Stimulated activated CD4-positive, alpha-beta T cell treated with anti-CD3 and anti-CD28 coated beads, Interleukin-15, amount 100 ng/mL, for 1 hour (primary cell): ENCODE measurements at places on chromosomes 5 and 9.

DNA sequence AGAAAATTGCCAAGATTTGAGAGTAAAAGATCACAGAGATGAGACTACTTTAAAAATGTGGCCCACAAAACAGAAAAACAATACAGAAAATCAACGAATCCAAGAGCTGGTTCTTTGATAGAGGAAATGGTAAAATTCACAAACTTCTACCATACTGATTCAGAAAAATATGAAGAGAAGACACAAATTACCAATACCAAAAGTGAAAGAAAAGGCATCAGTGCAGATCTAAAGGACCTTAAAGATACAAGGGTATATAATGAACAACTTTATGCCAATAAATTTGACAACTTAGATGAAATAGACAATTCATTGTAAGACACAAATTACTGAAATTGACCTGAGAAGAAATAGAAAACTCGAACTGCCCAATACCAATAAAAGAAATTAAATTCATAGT, 24.4 kb upstream of the SLC1A1 start:
- no peak for DNase-seq

DNA sequence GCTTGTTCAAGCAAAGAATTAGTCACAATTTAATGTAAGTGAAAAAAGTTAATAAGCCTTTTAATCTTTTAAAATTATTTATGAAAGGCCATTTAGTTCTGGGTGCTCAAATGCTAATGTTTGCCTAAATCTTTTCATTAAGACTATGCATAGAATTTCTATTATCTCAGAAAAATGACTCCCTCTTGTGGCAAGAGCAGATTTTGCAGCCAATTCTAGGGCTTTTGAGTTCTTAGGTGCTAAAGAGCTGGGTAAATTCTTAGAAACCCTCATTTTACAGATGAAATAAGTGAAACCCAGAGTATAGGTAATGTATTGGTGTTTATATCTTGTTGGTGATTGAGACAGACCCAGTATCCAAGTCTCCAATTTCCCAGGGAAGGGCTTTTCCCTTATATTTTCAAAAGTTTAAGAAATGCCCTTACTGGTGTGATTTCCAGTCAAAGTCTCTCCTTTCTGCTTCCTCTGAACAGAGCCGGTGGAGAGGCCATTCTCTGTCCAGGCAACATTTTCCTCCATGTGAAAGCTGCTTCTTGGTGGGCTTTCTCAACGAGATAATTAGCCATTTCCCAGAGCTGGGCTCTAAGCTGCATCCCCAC, 24.1 kb upstream of the PCSK5 start:
- DNase-seq: no peak

DNA sequence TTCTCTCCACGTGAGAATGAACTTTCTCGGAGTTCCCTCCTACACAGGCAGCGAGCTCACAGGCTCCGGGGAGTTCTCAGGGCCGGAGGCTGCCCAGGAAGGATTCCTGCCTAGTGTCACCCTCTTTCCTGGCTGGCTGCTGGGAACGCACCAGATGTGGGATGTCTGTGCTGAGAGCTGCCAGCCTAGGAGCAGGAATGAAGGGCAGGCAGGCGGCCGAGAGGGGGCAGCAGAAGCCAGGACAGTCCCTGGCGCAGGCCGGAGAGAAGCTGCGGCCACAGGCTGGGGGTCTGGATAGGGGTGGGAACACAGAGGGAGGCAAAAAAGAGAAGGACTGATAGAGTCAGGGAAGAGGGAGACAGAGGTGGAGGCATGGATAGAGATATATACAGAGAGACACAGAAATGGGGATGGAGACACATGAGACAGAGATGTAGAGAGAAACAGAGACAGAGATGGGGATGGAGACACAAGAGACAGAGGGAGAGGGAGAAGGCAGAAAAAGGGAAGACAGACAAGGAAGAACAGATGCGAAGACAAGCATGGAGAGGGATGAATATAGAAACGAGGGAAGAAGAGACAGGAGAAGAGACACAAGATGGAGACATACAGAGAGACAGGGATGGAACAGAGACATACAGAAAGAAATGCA, 25.3 kb upstream of the ENHO start:
- peak; percentile 12 for DNase-seq

GRCh38 chr9:9945966-9946365, 666.8 kb downstream of the PTPRD start:
- no peak for DNase-seq

- no peak for DNase-seq
Measured at GRCh38 chr9:95756986-95757385, 118.5 kb upstream of the ERCC6L2 start.

DNA sequence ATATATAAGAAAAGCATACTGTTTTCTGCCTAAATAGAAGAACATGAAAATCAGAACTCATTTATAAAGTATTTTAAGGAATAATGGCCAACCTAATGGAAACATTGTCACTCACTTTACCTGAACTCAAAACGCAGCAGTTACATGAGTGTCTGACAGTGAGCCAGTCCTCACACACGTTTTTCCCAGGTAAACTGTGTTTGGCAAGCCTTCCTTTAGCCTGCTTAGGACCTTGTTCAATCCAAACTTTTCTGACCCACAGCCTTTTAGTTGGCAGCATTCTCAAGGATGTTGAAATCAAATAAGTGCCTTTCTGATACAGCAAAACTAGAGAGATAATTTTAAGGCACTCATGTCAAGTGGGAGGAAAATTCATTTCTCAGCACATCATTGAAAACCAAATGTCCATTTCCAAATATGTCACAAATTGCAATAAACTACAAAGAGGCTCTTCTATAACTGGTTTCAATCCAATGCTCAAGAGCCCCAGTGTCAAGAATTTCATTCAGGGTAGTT, 83.5 kb upstream of the SPDL1 start:
- no peak for DNase-seq

DNA sequence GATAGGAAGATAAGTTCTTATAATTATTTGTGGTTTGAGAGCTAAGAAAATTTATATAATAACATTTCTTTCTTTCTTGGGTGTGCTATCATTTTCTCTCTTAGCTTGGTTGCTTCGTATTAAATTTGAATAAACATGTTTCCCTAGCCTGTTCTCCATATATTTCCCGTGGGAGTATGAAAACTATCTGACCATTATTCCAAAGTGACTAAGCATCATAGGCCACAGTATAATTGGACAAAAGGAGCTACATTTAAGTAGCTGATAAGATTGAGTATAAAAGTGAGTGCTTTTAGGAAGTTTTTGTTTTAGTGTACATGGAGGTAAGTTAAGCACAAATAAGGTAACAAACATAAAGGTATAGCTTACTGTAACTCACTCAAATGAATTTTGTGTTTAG, 8.4 kb upstream of the OSMR start:
- DNase-seq: no peak

DNA sequence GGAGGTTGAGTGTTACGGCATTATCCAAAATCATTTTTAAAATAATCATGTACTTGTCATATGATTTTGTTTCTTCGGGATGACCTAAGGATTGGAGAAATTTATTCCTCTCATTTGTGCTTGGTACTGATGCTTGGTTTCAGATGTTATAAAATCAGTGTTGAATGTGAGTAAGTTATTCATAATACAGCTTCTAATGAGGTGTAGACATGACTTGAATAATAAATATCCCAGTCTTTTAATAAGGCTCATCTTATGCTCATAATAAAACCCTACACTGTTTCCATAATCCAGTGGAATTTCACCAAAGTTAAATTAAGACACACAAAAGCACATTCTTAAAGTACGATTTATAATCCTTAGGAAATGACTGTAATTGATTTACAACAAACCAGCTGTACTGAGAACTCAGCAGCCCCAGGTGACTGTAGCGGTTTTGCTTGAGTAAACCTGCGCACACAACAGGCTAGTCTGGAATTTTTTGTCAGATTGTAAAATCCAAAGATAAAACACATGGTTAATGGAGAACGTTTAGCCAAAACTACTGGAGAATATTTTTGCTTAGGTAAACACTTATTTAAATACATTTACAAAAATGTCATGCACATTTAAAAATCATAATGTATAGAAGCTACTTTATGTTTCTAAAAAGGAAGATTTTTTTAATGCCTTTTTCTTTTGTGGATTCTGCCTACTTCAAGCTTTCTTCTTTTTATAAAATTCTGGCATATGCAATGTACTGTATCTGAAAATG, 609.8 kb upstream of the GRAMD2B start:
- DNase-seq: no peak

GRCh38 chr9:76896035-76896434, 9.9 kb downstream of the PRUNE2 start:
- no peak for DNase-seq

- no peak for DNase-seq
Measured at GRCh38 chr9:91186632-91187108, 175.0 kb downstream of the AUH start.

GRCh38 chr5:137231540-137231939, 267.6 kb downstream of the SPOCK1 start:
- no peak for DNase-seq

- no peak for DNase-seq
Measured at GRCh38 chr5:75601567-75601966, 9.7 kb upstream of the ANKDD1B start.
